ENCODE measurements at places on chromosomes 4 and X.

DNA sequence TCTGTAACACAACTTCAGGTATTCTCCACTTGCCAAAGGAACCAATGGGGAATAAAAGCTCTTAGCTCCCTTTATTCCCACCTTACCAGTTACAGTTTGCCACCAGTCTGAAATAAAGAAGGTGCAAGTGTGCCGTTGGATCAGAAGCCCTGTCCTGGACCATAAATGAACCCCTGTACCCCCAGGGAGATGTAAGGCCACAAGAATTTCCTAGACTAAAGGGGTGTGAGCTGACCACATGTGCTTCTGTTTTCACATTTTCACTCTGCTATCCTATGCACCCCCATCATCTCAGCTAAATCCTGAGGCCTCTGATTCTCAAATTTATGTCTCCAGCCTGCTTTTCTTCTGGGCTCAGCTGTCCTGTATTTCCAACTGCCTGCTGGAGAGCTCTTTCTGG is 221.2 kb downstream of the SPRY1 start:
- no peak for DNase-seq

GRCh38 chrX:155242300-155242699 is 22.0 kb downstream of the RAB39B start:
- no peak for DNase-seq

GRCh38 chr4:13918110-13918509 is 290.6 kb upstream of the BOD1L1 start:
- DNase-seq, result no peak

DNA sequence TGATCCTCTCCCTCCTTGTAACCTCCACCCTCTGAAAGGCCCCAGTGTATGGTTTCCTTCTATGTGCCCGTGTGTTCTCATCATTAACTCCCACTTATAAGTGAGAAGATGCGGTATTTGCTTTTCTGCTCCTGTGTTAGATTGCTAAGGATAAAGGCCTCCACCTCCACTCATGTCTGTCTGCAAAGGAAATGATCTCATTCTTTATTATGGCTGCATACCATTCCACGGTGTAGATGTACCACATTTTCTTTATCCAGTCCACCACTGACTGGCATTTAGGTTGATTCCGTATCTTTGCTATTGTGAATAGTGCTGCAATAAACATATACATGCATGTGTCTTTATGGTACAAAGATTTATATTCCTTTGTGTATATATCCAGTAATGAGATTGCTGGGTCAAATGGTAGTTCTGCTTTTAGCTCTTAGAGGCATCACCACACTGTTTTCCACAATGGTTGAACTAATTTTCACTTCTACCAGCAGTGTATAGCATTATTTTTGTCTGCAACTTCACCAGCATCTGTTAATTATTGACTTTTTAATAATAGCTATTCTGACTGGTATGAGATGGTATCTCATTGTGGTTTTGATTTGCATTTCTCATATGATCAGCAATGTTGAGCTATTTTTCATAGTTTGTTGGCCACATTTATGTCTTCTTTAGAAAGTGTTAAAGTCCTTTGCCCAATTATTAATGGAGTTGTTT is 1030.9 kb downstream of the FSTL5 start:
- DNase-seq, result no peak

GRCh38 chr4:166017804-166018203 is 144.8 kb downstream of the TLL1 start:
- no peak for DNase-seq

DNA sequence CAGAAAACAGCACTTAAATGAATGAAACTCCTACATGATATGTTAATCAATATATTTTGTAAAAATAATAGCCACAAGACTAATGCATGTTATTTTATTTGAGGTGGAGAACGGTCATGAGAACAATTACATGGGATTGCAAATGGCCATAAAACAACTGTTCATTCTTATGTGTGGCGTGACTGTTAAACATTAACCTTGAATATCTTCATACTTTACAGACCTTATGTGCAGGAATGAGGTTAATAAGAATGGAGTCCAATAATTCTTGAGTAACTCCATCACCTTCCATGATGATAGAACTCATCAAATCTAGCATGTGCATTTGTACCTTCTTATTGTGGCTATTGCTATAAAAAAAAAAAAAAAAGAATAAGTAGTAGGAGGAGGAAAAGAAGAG is 55.3 kb downstream of the PDS5A start:
- DNase-seq, result no peak

GRCh38 chrX:132463411-132463810 is 25.4 kb downstream of the MBNL3 start:
- no peak for DNase-seq

DNA sequence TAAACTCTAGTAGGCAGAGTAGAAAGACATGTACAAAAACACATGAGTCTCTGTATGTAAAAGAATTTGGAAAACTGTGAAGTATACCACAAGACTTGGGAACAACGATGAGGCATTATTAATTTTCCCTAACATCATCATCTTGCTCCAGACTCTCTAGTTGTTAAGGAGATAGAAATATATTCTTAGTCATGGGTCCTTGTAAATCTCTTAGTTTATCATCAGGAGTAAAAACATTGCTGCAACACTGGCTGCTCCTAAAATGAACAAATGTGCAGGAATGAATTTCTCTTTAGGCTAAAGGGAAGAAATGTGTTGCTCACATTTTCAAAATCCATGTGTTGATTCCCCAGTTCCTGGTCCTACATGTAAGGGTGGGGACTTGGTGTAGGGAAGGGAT is 384.6 kb downstream of the STIM2 start:
- no peak for DNase-seq

DNA sequence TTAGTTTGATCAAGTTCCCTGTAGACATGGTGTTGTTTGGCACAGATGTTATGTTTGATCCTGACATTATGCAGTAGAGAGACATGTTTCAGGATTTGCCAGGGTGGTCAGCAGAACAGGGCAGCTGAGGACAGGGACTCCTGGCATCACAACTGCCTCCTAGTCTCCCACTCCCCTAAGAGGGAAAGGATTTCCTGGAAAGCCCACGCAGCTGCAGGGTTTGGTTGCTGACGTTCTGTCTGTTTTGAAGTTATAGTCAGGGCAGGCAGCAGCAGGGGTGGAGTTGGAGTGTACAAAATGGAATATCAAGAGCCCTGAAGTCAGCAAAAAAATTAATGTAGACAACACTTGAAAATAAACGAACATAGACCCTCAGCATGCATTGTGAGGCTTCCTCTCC is 125.4 kb downstream of the CPE start:
- no peak for DNase-seq

- DNase-seq, result no peak
Measured at GRCh38 chr4:137545461-137545861, 13.2 kb upstream of the PCDH18 start.

- DNase-seq, result no peak
Measured at GRCh38 chrX:142256935-142257334, 51.8 kb upstream of the MAGEC2 start.

DNA sequence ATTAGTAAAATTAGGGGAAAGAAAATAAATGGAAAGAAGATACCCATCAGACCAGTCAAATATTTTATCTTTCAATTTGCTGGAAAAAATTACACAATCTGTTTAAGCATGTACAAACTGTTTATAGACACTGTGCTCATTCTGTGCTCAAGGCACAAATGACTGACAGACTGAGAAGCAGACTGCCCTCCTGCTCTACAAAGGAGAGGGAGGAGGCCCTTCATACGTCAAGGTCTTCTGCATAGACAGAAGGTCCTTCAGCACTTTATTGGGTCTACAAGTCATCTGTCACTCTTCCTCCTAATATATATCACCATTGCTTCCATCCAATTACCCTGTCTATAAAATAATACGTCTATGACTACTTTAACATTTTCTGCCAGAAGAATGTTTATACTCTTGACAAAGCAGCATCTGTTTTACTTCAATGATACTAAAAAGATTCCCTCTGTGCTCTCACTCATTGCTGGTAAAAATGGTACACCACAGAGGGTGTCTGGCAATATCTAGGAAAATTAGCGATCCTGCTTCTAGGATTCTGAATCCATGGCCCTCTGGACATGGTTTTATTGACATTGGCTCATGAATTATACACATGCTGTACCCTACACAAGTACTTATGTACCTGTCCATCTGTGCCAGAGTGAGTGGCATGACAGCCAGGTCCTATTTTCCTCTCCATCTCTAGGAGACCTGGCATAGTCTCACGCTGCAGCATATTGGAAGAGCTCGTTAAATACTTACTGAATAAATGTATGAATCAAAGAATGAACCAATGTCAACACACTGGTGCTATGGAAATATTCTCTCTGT is 11.3 kb downstream of the SLC10A6 start:
- no peak for DNase-seq

DNA sequence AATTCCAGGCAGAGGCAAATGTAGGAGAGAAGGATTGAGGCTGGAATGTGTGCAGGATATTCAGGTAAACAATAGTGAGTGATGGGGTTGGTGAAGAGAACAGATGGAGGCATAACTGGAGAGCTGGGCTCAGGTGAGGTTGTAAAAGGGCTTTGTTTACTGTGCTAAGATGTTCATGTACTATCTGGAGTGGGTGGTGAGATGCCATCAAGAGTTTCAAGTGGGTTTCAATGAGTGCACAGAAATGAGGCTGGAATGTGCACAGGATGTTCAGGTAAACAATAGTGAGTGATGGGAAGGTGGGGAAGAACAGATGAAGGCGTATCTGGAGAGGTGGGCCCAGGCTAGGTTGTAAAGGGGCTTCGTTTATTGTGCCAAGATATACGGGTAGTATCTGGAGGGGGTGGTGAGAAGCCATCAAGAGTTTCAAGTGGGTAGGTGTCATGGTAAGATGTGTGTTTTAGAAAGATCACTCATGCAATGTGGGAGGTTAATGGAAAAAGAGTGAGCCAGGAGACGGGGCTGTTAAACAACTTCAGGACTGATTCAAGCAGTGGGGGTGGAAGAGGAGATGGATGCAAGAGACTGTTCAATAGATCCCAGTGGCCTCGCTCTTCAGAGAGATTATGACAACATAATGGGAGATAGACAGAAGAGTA is 25.4 kb upstream of the NMU start:
- DNase-seq, result no peak

- no peak for DNase-seq
Measured at GRCh38 chr4:108570993-108571569, 49.3 kb upstream of the RPL34 start.

DNA sequence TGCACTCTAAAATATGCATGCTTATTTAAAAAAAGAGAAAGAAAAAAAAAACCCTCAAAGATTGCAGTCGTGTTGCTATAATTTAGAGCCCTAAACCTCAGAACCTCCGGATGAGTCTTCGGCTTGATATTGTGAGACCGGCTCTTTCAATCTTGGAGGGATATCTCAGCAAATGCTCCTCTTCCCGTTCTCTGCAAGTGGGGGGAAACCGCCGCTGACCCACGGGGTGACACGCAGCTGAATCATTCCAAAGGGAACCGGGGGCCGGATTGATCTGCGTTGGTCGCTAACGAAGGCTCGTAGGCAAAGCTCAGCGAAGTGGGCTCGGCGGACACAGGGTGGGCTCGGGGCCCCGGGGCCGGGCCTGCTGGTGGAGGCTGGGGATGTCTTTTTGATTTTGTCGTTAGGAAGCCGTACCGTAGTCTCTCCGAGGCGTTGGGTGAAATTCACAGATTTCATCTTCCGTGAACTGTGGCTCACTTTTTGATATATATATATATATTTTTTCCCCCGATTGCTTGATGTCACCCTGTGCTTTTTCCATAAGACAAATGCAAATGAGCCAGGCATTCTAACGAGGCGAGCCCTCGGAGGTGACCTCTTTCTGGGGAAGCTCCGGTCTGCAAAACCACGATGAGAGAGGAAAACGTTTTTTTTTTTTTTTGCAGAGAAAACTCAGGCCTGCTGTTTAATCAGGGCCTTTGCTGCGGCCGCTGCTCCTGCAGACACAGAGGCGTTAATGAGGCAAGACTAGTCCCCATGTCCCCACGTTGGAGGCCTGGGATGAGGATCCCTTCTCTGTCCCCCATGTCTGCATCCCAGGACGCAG is 110.7 kb upstream of the PPP2R3B start:
- no peak for DNase-seq

- DNase-seq, result no peak
Measured at GRCh38 chr4:88803600-88804096, 106.0 kb upstream of the NAP1L5 start.

GRCh38 chr4:6115342-6115741 is 85.0 kb downstream of the JAKMIP1 start:
- no peak for DNase-seq

- peak; percentile 23 for DNase-seq
Measured at GRCh38 chrX:74293343-74293946, 10.5 kb upstream of the ZCCHC13 start.

- no peak for DNase-seq
Measured at GRCh38 chrX:143536176-143536575, 18.9 kb upstream of the SPANXN3 start.

DNA sequence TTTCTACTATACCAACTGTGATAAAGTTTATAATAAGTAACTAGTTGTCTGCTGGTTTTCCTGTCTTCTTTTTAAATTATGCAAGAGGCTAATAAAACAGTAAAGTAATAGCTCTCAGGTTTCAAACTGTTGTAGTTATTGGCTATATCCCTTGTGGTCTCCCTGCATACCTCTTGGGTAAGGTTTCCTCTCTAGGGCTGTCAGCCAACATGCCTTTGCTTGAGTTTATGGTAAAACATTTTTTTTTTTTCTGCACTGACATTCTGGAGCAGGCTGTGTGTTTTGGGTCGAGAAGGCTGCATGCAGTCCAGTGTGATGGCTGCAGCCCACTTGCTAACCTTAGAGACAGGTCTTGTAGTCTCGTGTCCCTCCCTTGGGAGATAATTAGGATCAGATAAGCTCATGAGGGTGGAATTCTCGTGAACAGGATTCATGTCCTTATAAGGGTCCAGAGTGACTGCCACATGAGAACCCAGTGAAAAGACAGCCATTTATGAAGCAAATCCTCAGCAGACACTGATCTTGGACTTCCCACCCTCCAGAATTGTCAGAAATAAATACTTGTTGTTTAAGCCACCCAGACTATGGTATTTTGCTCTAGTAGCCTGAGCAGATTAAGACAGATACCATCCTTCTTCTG is 831.2 kb downstream of the CCSER1 start:
- DNase-seq, result no peak

GRCh38 chrX:97672138-97672537 is 788.4 kb downstream of the RPA4 start:
- no peak for DNase-seq

DNA sequence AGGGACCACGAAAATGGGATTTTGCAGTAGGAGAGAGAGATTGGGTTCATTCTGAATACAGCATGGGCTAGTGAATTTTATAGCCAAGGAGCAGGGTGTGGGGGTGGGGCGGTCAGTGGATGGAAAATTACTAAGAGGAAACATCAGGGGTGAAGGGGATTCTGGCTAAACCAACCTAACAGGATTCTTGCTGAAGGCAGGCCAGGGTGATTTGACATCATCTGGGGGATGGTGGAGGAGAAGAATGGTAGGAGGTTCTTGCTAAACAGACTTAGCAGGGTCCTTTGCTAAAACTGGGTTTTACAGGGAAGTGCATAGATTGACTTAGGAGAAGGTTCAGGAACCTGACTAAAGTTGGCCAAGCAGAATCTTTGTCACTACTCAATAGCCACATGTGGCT is 91.9 kb downstream of the DNAAF6 start:
- no peak for DNase-seq

GRCh38 chrX:46168254-46168653 is 377.0 kb downstream of the ZNF674 start:
- no peak for DNase-seq
